ENCODE measurements at places on chromosomes 1 and 21.

- no peak for DNase-seq
Observed at GRCh38 chr1:16383888-16384287, 16.8 kb downstream of the SZRD1 start.

- DNase-seq, result no peak
Observed at GRCh38 chr1:151846062-151846568, 6.5 kb upstream of the C2CD4D start.

DNA sequence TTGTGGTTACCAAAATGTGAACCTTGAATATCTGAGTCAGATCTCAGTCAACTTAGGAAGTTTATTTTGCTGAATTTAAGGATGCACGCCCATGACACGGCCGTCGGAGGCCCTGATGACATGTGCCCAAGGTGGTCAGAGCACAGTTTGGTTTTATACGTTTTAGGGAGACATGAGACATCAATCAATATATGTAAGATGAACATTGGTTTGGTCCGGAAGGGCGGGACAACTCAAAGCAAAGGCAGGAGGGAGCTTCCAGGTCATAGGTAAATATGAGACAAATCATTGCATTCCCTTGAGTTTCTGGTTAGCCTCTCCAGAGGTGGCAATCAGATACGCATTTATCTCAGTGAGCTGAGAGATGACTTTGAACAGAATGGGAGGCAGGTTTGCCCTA lies 1.0 kb upstream of the PRMT2 start:
- no peak for DNase-seq

GRCh38 chr1:29624320-29625083 lies 388.2 kb downstream of the PTPRU start:
- no peak for DNase-seq

GRCh38 chr1:226596531-226597165 lies 48.1 kb downstream of the STUM start:
- DNase-seq, result no peak

GRCh38 chr1:245166471-245166885 lies 11.7 kb downstream of the KIF26B start:
- no peak for DNase-seq

- DNase-seq, result no peak
Observed at GRCh38 chr1:209845408-209845725, 17.6 kb downstream of the UTP25 start.

GRCh38 chr21:22795091-22795490 lies 1796.9 kb downstream of the NCAM2 start:
- DNase-seq, result no peak

DNA sequence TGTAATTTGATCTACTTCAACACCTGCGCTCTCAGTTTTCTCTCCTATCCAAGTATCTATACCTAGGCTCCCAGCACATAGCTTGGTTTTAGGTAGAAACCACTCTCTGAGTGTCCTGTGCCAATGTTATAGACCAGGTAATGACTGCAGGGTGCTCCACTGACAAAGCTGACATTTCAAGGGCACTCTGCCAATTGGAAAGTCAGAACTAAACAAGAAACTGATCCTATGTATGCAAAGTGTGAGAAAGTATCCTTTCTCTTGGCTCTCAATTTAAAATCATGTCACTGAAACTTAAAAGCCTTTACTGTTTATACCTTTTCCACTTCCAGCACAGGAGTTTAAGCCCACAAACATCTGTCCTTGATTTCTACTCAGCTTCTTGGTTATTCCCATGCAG lies 45.0 kb upstream of the AIM2 start:
- no peak for DNase-seq

GRCh38 chr21:31011412-31011811 lies 26.9 kb downstream of the KRTAP19-8 start:
- no peak for DNase-seq

- DNase-seq, result no peak
Observed at GRCh38 chr1:19376428-19377372, 64.6 kb downstream of the SLC66A1 start.

- no peak for DNase-seq
Observed at GRCh38 chr1:20200966-20201365, 14.6 kb upstream of the PLA2G2C start.

GRCh38 chr1:172670791-172671190 lies 11.9 kb downstream of the FASLG start:
- no peak for DNase-seq

- no peak for DNase-seq
Observed at GRCh38 chr1:32470991-32471694, 6.3 kb downstream of the ZBTB8B start.

Data from stimulated activated effector memory CD8-positive, alpha-beta T cell treated with anti-CD3 and anti-CD28 coated beads, Interleukin-12 subunit alpha, Interleukin-12 subunit beta, amount 100 ng/mL, for 72 hours (primary cell).